ENCODE measurements at places on chromosomes 13 and 19.

DNA sequence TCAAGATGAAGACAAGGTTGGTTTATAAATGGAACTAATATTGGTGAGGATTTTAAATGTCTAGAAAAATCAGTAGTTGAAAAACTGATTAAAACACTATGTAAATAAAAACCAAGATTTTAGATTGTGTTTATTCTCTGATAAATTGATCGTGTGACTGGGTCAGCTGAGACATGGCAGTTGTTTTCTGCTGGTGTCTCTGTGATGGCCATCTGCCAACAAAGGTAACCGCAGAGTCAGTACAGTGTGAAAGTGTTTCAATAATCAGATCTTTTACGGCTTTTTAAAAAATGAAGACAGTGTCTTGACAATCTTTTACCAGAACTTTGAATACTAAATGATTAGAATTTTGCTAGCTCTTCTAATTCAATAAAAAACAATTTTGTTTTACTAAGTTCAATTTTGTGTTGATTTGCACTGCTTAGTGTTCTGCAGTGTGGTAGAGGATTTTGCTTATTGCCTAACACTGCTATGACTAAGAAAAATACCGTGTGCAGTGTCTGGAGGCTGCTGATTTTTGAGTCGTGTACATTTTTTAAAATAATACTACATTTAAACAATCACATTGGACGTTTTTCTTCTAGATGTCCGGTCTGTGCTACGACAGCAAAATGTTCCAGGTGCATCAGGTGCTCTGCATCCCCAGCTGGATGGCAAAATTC lies 32.7 kb upstream of the GPR183 start:
- DNase-seq = no peak

DNA sequence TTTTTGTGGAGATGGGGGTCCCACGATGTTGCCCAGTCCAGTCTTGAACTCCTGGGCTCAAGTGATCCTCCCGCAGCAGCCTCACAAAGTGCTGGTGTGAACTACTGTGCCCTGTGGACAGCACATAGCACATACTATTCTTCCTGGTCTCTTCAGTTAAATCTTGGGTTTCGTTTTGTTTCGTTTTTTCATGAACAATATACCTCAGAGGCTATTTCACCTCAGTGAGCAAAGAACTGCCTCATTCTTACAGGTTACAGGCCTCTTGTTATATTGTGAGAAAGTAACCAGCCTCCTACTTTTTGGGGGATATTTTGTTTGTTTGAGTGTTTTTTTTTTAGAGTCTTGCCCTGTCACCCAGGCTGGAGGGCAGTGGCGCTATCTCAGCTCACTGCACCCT lies 1.3 kb upstream of the C3 start:
- no peak for DNase-seq

DNA sequence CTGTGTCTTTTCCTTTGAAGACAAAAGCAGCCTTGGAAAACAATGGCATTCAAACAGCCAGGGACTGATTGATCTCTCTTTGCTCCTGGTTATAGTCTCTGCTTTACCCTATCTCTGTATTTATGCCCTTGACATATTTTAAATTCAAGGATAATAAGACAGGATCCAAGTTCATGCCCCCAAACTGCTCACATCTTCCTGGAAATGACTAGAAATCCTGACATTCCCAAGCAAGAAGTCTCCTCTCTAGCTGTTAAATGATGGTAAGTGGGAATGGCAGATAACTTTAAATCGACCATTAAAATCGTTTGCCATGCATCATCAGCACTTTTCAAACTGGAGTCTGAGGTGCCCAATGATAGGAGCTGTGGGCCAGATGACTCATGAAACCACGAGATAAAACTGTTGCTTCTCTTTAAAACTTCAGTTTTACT lies 435.6 kb downstream of the FOXO1 start:
- DNase-seq = peak; percentile 8

DNA sequence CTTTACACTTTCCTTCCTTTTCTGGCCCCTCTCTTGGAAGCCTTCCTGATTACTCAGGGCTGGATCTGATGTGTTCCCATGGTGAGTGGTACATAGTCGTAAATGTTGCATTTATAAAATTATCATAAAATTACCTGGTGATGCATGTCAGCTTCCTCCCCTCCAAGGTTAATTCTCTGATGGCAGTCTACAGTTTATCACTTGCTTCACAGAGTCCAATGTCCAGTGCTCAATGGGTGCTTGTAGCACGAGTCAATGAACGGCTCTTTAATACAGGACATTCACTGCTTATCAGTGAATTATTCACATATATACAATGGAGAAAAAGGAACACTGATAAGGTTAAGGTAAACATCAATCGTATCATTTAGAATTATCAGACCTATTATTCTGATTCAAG lies 27.0 kb upstream of the OXGR1 start:
- no peak for DNase-seq

DNA sequence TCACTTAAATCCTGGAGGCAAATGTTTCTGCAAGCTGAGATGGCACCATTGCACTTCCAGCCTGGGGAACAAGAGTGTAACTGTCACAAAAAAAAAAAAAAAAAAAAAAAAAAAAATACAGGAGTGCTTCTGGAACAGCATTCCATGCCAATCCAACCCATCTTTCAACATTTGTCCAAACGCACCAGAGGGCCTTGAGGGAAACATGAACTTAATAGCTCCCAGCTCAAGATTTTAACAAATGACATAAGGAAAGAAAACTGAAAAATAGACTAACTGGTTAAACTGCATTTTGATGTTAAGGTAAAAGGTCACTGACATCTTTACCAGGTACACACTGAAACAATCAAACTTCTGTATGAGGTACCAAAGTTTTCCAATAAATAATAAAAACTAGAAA lies 47.7 kb upstream of the ZNF83 start:
- DNase-seq = no peak

DNA sequence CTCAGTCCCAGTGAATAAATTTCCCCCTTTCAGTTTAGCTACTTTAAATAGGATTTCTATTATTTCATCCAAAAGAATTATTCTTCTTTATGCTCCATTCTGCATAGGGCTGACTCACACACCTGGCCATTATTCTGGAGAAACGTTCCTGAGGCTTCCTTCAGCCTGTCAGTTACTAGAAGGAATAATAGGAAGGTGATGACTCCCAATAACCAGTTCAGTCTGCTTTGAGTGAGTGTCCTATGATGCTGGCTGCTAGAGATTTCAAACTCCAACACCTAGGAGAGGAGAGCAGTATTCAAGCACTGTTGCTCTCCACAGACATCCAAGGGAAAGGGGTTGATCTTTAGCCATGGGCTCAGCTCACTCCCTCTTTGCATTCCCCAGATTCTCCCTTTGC lies 117.8 kb downstream of the KCTD12 start:
- no peak for DNase-seq

- DNase-seq = no peak
Measured at GRCh38 chr13:111392486-111392885, 72.0 kb downstream of the TEX29 start.

DNA sequence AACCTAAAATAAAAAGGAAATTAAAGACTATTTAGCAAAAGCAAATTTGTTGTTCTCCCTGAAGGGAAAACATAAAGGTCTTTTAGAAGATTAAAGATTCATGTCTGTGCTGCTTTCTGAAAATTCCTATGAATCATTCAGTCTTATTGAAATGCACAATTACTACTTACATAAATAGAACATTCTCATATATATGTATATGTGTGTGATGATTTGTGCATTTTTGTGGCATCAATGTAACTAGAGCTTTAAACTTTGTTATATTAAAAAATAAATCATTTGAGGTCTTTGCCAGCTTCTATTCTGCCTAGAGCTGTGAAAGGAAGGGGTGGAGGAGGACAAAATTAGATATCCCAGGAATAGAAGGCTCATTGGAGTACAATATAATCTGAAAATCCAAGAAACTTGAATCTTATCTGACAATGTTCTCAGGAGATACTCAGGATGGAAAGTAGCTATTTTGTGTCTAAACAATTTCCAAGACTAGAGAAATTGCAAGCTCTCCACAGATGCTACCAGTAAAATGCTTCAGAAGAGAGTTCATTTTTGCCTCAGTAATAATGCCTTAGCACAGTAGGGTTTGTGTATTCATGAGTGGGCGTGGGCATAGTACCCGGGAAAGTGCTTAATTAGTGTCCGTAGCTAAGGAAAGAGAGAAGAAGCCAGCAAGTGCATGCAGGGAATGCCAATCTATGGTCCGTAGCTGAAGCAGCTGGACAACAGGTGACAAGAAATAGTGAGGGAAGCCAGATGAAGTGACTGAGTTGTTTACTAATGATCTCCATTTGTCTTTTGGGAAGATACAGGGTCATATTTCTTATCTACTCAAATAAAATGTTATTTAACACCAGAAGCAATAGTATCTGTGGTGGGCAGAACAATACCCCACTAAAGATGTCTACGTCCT lies 395.5 kb upstream of the NBEA start:
- DNase-seq = no peak

GRCh38 chr13:113875429-113875815 lies 11.5 kb upstream of the GAS6 start:
- DNase-seq = no peak

DNA sequence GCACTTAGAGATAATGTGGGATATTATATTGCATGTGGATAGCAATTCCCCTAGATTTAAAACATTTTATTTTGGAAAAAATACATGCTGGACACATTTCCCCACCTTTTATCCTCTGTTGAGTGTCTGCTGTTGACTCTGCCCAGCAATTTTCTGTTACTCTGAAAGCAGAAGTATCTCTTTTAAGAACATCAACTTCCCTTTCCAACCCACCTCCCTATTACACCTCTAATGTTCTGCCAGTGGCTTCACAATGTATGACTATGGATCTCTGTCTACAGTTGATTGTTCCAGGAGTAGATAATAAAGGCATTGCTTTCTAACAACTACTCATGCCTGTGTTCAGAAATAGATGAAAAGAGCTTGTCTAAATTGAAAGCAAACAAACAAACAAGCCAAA lies 754.8 kb upstream of the SLITRK6 start:
- no peak for DNase-seq

DNA sequence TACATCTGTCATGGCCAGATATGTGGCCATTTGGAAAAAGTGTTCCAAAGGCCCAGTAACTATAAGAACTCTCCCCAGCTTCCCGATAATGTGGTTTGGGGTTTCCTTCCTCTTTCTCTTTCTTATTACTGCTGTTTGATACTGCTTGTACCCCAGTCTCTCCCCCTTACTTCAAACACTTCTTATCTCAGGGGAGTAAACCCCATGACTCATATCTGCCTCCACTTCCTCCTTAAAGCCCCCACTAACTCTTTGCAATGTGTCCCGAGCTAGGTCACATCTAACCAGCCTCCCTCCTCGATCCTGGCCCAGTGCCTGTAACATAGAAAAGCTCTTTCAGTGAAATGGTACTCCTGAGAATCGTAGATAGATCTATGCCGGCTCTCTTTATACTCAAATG lies 82.4 kb upstream of the STARD13 start:
- no peak for DNase-seq

- peak; percentile 39 for DNase-seq
Measured at GRCh38 chr19:12495002-12495802, 10.6 kb upstream of the ZNF709 start.

- DNase-seq = no peak
Measured at GRCh38 chr19:11581740-11582139, 4.3 kb upstream of the ACP5 start.

DNA sequence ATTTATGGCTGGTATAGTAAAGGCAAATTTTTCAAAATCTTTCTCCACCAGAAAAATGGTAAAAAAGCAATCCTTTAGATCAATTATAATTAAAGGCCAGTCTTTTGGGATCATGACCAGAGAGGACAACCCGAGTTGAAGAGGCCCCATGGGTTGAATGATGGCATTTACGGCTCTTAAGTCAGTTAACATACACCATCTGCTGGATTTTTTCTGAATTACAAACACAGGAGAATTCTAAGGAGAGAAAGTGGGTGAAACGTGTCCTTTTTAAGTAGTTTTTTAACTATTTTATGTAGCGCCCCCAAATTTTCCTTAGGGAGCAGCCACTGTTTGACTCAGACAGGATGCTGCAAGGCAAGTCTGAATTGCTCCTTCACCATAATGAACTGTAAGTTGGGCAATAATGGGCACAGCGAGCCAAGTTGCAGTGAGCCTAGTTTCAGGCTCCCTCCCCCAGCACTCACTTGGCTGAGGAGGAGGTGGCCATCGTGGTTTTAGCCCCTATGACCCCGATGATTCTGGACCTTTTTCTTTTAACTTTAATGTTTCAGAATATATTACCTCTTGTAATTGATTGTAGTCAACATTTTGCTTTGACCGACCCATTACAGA lies 13.6 kb upstream of the ZNF611 start:
- peak; percentile 2 for DNase-seq

DNA sequence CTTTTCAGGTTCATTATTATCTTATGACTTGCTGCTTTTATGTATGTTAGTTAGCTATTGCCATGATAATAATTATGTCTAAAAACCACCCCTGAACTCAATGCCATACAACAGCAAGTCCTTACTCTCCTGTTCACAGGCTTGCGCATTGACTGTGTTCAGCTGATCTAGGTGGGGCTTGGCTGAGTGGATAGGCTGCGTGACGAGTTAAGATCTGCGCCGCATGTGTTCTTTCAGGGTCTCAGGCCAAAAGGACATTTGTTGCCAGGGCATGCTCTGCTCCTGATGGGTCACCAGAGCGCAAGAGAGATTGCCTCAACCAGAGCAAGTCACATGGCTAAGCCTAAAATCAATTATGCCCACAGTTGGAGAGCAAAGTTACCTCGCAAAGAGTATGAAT lies 859 bp downstream of the ZNF568 start:
- no peak for DNase-seq

DNA sequence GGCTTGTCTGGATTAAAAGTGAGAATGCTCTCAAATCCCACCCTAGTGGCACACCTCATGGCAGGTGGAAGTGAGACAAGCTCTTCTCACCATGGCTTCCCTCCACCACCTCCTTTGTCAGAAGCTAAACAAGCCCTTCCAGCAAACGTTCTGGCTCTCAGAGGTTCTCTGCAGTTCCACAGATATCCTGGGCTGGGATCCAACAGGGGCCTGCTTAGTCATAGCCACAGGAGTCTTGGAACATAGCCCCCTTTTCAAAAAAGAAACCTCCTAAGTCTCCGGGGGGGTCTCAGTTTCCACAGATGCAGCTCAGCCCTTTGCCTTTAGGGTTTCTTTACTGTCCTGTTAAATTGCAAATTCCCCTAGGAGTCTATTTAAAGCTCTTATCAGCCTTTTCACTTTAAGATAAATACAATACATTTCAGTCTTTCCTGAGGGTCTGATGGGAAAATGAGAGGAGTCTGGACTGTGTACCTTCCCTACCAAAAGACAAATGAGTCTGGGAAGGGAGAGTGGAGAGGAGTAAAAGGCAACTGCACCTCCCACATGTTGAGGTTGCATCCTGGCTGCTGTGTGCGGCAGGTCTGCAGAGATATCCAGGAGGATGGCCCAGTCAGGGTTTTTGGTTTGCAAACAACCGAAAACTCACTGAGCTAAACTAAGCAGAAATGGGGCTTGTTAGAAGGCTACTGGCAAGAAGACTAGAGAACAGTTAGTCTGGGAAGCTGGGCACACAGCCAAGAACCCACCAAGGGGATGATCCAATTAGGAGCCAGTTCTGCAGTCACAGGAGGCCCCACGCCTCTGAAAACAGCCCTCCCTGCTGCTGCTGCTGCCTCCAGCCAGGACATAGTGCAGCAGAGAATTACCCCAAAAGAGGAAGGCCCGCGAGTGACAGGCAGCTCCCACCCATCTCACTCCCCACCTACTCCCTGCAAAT lies 41.4 kb upstream of the SERP2 start:
- no peak for DNase-seq

- DNase-seq = peak; percentile 7
Measured at GRCh38 chr13:39148513-39148961, 110.3 kb downstream of the NHLRC3 start.

Data from ACHN (cell line).